Peyer's patch (tissue), 4 donors: ENCODE measurements at places on chromosomes 1 and 21.

DNA sequence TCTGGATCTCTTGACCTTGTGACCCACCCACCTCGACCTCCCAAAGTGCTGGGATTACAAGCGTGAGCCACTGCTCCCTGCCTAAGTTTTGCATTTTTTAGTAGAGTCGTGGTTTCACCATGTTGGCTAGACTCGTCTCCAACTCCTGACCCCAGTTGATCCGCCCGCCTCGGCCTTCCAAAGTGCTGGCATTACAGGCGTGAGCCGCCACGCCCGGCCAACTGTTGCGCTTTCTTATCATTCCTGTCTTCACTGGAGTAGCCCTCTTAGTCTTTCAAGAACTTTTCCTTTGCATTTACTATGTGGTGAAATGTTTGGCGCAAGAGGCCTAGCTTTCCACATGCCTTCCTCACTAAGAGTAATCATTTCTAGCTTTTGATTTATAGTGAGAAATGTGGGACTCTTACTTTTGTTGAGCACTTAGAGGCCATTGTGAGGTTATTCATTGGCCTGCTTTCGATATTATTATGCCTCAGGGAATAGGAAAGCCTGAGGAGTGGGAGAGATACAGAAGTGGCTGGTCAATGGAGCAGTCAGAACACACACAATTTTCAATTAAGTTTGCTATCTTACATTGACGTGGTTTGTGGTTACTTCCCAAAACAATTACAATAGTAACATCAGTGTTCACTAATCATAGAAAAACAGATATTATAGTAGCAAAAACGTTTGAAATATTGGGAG lies 111.0 kb downstream of the ZMYM4 start:
- no peak for DNase-seq

- DNase-seq: peak; percentile 34
Measured at GRCh38 chr1:10613861-10614260, 139.1 kb downstream of the PEX14 start.

DNA sequence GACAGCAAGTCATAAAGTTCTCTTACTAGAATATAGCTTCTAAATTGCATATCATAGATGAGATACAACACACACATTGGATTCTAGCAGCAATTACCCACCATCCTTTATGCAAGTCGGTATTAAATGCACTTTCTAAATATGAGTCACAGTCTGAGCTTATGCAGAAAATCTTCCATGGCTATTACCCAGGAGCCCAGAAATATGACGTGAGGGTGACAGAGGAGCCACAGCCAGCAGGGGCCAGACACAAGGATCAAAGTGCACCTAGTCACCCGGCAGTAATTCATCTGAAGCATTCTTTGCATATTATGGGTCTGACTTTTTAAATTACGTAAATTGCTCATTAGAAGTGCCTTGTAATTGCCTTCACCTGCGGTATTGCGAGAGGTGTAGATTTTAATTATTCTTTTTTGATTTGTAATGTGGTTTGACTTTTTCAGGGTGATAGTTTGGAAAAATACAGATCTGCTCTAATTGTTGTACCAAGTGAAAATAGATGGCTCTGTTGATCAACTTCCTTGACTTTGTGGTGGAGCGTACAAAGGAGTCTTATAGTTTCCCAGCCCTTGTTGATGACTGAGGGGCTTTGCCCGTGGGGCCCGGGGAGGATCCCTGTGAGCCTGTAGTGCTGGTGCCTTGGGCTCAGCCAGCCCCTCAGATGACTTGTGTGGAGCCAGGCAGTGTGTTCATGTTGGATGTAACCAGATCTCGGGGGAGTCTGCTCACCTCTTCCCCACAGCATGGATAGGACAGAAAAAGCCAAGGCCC lies 470.0 kb upstream of the VAMP3 start:
- no peak for DNase-seq

- no peak for DNase-seq
Measured at GRCh38 chr1:84462118-84462517, 16.9 kb upstream of the RPF1 start.

GRCh38 chr1:51331206-51332100 lies 1.1 kb upstream of the TTC39A start:
- DNase-seq: no peak

DNA sequence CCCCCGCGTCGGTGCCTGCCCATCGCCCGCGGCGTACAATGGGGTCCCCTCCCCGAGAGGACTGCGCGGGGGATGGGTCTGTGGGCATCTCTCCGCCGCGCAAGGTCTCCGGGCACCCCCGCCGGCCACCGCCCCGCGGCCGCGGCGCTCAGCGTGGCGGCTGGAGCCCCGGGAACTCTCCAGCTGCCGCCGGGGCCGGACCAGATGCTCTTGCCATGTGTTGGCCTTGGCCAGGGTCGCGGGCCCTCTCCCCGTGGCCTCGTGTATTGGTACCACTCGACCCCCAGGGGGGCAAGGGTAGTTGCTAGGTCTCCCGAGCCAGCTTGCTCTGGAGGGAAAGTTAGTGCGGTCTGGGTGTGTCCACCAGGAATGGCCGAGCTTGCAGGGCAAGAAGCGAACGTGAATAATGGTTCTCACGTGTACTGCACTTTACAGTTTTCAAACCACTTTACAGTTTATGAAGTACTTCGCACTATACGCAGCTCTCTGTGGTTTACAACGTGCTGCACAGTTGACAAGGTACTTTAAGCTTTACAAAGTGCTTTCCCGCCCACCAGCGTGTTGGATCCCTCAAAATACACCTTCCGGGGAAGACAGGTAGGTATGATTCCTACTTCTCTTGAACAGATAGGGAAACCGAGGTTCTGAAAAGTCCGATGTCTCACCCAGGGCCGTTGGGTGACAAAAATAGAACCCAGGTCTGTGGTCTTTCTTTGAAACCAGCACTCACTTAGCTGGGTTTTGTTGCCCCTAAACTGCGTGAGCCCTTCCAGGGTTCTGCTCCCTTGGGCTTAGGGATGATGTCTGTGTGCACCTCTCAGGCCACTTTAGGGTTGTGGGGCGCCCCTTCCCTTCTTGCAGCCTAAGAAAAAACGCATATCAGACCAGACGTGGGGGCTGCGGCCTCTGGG lies 1.2 kb downstream of the EPHB2 start:
- DNase-seq: no peak

DNA sequence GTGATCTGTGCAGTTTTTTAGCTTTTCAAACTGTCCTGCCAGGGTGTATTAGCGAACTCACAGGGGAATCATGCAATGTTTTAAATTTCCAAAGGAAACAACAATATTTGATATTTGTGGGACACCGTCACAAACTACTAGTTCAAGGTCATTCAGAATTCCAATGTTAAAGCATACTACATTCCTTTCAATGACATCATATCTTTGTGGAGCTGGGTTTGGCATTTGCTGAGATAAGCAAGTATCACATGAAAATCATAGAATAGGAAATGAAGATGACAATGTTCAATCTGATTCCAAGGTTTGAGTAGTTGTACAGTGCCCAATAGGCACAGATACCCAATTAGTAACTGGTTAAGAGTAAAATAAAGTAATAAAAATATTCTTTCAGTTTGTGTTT lies 35.6 kb downstream of the NUF2 start:
- no peak for DNase-seq

GRCh38 chr1:36906555-36906954 lies 127.8 kb downstream of the GRIK3 start:
- no peak for DNase-seq

DNA sequence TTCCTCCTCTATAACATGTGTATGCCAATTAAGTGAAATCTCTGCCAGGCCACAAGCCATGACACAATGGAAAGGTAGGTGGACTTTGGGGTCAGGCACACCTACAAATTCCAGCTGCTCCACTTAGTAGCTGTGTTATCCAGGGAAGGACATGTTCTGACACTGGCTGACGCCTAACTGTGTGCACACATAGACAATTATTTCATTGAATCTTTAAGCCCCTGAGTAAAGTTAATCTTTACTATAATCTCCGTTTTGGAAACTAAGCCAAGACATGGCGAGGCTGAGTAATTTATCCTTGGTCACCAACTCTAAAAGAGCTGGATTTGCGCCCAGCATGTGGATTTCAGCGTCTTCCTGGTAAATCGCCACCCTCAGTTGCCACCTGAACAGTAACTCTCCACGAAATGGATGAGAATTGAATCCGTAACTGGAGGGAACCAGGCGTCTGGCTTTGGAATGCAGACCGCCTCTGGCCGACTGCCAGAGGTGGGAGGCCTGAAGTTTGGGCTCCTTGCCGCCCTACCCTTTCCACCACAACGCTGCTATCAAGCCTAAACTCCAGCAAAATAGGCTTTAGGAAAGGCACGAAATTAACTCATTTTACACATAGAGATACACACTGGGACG lies 888 bp upstream of the SNRPE start:
- peak; percentile 53 for DNase-seq

GRCh38 chr1:182765391-182765790 lies 24.2 kb upstream of the NPL start:
- DNase-seq: no peak

DNA sequence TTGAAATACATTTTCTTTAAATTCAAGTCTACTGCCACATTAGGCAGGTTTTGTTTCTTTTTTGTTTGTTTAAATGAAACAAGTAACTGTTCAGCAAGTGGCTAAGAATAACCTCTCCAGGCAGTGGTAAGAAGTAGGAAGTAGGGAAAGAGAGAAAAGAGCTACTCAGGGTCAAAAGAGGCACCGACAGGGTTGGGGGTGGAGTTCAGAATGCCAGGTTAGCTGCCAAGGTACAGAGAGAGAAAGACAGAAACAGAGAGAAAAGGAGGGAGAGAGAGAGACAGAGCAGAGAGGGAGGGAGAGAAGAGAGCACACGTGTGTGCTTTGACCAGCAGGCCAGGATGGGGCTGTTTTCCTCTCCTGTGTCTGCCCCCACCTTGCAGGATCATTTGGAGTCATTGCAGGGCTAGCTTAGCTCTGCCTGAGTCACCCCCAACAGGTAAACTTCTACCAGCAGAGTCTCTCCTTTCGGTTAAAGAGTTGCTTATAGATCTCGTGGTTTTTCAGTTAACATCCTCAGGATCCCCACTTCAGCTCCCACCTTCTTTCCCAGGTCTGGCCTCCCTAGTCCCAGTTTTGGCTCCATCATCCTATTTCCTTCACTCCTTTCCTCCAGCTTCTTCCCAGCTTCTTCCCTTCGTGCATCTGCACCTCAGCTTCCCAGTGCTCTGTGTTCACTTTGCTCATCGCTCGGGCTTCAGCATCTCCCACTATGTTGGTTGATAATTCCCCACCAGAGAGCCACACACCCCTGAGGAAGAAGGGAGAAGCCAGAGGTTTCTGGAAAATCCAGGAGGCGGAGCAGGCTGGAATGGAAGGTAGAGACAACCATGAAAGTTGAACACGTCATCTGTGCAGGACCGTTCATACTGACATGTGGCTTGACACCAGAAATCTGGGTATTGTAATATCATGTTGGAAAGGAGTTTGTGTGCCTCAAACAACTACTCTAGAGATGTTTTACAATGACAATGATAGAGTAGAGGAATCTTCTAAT lies 21.8 kb upstream of the RAB4A start:
- DNase-seq: no peak

- no peak for DNase-seq
Measured at GRCh38 chr1:32893198-32894018, 7.1 kb downstream of the HPCA start.
